ENCODE measurements at places on chromosomes 1 and 21.

- no peak overlapping the region for H3K4me3 ChIP-seq
- no peaks in the 10 kb centered on the region for H3K4me1 ChIP-seq
- no peaks in the 10 kb centered on the region for H3K36me3 ChIP-seq
- no peaks in the 10 kb centered on the region for H3K27me3 ChIP-seq
These were observed 15.5 kb downstream of the AZIN2 start for GRCh38 chr1:33096363-33097005.

GRCh38 chr1:30907481-30908315 lies 860 bp downstream of the SDC3 start:
- peak; percentile 1 for DNase-seq
- peak overlapping the region; percentile 85 for H3K4me3 ChIP-seq
- H3K36me3 ChIP-seq = no peaks in the 10 kb centered on the region
- peak overlapping the region; percentile 48 for H3K27ac ChIP-seq

DNA sequence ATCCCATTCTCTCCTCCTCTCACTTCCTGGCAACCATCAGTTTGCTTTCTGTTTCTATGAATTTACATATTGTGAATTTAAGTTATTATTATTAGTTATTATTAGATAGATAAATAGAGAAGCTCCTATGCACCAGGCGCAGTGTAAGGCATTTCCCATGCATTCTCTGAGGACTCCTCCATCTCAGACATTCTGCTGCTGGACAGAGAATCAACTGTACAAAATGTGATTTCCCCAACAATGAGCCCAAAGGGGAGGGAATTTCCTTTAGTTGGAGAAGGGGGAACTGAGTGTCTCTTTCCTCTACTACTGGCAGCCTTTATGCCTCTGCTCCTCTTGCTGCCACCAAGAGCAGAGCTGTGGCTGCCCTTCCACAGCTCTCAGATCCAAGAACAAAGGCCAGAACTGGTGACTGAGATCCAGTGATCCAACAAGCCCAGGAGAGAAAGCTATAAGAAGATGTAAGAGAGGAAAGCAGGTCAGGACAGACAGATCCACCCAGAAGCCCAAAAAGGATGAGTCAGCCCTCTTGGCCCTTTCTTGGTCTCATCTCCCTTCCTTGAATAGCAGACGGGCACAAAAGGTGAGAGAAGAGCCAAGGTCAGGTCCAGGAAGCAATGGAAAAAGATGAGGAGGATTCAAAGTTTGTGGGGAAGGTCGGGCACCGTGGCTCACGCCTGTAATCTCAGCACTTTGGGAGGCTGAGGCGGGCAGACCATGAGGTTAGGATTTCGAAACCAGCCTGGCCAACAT lies 3.5 kb upstream of the IVL start:
- H3K27ac ChIP-seq = no peak overlapping the region
- H3K4me1 ChIP-seq = no peaks in the 10 kb centered on the region
- H3K4me3 ChIP-seq = no peak overlapping the region
- no peaks in the 10 kb centered on the region for H3K36me3 ChIP-seq
- no peaks in the 10 kb centered on the region for H3K27me3 ChIP-seq

DNA sequence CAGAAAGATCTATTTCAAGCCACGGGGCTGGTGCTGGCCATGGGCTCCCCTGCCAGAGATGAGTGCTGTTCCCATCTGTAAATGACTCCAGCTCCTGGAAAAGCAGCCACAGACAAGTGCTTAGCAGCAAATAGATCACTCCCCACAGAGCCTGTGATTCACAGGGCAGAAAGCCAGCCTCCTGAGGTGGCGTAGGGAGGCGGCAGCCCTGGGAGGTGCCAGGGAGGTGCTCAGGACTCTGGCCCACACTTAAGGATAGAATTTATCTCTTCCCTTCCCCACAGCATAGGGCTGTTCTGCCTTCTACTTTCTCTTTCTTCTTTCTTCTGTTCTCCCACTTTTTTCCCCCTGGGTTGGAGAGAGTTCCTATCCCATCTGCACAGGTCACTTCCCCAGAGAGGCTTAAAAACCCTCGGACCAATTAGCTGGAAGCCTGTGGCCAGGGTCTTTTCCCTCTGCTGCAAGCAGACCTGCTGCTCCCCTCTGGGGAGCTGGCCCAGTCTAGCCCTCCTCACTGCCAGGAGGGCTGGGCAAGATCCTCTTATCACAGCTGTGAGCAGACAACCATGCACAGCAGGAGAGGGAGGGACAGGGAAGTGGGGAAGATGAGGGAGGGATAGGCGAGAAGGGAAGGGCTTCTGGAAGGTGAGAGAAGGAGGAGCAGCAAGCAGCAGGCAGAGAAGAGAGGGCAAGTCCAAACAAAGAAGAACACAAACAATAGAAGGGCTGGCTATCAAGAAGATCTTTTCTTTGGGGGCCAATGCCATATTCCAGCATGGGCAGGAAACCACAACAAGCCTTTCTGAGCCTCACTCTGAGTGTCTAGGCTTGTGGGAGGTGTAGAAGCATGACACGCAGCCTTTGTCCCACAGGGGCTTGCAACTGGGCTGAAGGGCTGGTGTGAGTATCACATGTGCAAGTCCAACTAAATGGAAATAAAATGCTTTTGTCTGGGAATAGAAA lies 41.0 kb downstream of the KCND3 start:
- H3K4me1 ChIP-seq = no peaks in the 10 kb centered on the region
- H3K36me3 ChIP-seq = no peaks in the 10 kb centered on the region
- H3K4me3 ChIP-seq = no peak overlapping the region
- no peaks in the 10 kb centered on the region for H3K27me3 ChIP-seq

- no peaks in the 10 kb centered on the region for H3K27me3 ChIP-seq
- no peak for DNase-seq
- no peaks in the 10 kb centered on the region for H3K4me1 ChIP-seq
These were observed 35.3 kb upstream of the NEK2 start for GRCh38 chr1:211710566-211711314.

DNA sequence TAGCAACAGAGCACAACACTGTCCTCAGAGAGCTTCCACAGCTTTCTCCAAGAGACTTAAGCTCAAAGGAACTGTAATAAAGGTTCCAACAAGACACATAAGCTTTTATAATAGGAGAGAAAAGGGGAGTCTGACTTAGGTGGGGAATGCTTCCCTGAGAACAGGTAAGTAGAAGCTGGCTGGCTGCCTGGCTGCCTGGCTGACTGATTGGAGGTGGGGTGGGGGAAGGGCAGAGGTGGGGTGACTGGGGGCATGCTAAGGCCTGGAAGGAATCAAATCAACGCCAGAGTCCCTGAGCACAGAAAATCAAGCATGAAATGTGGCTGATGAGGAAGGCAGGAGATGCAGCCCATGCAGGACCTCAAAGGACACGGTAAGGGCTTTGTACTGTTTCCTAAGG lies 45.8 kb downstream of the DMAP1 start:
- H3K36me3 ChIP-seq = no peaks in the 10 kb centered on the region
- H3K27me3 ChIP-seq = no peaks in the 10 kb centered on the region
- H3K27ac ChIP-seq = no peak overlapping the region
- DNase-seq = no peak

- no peak for DNase-seq
- no peaks in the 10 kb centered on the region for H3K27me3 ChIP-seq
These were observed 23.9 kb downstream of the TMEM50B start for GRCh38 chr21:33455686-33456446.

DNA sequence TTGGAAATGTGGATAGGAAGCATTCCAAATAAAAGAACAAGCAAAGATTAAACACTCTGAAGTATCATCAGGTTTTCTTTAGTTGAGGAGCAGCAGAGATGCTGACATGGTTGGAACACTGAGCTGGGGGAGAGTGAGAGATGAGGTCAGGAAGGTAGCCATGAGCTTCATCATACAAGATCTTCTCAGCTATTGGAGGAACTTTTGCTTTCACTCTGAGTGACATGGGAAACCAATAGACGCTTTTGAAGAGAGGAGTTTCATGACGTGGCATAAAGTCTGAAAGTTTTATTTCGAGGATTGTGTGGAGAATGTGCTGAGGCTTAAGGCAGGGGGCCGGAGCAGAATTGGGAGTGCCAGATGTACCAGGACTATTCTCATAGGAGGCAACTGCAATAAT lies 616.2 kb upstream of the CAMK1G start:
- no peaks in the 10 kb centered on the region for H3K4me1 ChIP-seq
- H3K4me3 ChIP-seq = no peak overlapping the region
- no peaks in the 10 kb centered on the region for H3K36me3 ChIP-seq
- H3K27me3 ChIP-seq = no peaks in the 10 kb centered on the region

GRCh38 chr1:35178874-35179380 lies 14.0 kb downstream of the SFPQ start:
- H3K4me1 ChIP-seq = peaks cover 33% of the 10 kb centered on the region
- peaks cover 64% of the 10 kb centered on the region for H3K36me3 ChIP-seq
- H3K27ac ChIP-seq = no peak overlapping the region
- no peaks in the 10 kb centered on the region for H3K27me3 ChIP-seq
- no peak overlapping the region for H3K4me3 ChIP-seq

DNA sequence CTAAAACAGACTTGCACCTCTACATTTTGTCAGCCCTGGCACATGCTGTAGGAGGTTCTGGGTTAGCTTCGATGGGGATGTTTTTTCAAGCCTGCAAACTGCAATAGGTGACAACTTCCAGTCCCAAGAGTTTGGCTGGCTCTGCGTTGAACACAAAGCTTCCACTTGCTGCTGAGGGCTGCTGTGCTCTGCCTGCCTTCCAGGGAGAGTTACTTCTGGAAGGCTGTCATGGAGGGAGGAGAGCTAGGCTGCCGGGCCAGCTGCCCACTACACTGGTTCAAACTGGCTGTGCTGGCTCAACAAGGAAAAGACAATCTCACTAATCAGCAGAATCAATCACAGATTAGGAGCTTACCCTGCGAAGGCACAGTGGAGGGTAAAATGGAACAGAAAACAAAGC lies 46.7 kb upstream of the PPP2R5A start:
- no peak for DNase-seq
- no peaks in the 10 kb centered on the region for H3K36me3 ChIP-seq
- H3K4me1 ChIP-seq = peaks cover 33% of the 10 kb centered on the region
- H3K4me3 ChIP-seq = no peak overlapping the region

DNA sequence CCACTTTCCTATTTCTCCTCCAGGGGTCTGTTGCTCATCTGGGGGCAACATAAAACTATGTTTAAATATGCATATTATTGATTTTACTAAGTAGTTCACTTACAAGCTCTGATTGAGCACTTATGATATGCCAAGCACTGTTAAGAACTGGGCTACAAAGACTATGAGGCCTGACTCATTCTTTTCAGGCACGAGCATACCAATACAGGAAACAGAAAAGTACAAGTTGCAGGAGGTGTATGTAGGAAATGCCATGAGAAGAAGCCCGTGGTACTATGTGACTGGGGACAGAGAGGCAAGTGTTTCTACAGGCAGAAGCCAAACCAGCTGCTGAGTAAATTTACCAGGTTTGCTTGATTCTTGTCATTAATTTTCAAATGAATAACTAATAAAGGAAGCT lies 120.4 kb upstream of the PTGFR start:
- H3K27me3 ChIP-seq = no peaks in the 10 kb centered on the region
- H3K27ac ChIP-seq = no peak overlapping the region
- H3K4me1 ChIP-seq = no peaks in the 10 kb centered on the region
- H3K4me3 ChIP-seq = no peak overlapping the region
- DNase-seq = no peak

- DNase-seq = no peak
- no peak overlapping the region for H3K4me3 ChIP-seq
- H3K4me1 ChIP-seq = no peaks in the 10 kb centered on the region
- no peaks in the 10 kb centered on the region for H3K36me3 ChIP-seq
- no peaks in the 10 kb centered on the region for H3K27me3 ChIP-seq
These were observed 21.1 kb upstream of the EPHB2 start for GRCh38 chr1:22689505-22689904.

GRCh38 chr1:43522776-43523480 lies 7.8 kb upstream of the PTPRF start:
- no peaks in the 10 kb centered on the region for H3K36me3 ChIP-seq
- no peaks in the 10 kb centered on the region for H3K27me3 ChIP-seq
- no peaks in the 10 kb centered on the region for H3K4me1 ChIP-seq
- no peak overlapping the region for H3K4me3 ChIP-seq
- DNase-seq = no peak
- H3K27ac ChIP-seq = no peak overlapping the region

- no peaks in the 10 kb centered on the region for H3K4me1 ChIP-seq
- no peak overlapping the region for H3K4me3 ChIP-seq
- H3K27ac ChIP-seq = no peak overlapping the region
- no peaks in the 10 kb centered on the region for H3K36me3 ChIP-seq
These were observed 186.1 kb downstream of the MATN1 start for GRCh38 chr1:30537279-30537678.

DNA sequence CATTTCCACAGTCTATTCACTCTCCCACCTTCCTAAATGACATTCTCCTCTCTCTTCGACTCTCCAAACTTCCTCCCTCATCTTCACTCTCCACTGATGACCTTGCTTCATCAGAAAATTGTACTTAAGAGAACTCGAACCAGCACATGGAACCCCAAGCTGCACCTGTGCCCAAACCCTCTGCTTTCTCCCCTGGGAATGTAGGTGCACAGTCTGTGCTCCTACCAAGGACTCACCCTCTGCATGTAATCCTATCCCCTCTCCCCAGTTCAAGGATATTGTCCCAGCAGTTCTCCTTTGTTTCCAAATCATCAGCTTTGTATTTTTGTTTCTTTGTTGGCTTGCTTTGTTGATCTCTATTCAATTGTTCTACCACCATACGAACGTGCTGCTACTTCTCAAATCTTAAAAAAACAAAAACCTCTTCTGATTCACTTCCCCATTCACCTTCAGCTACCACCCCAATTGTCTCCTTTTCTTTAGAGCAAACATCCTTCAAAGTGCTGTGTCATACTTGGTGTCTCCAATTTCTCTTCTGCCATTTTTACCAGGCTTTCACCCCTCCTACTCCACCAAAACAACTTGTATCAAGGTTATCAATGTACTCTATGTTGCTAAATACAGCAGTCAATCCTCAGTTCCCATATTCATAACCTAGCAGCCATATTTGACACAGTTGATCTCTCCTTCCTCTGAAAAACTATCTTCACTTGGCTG lies 26.8 kb downstream of the RAB3B start:
- H3K27ac ChIP-seq = no peak overlapping the region
- DNase-seq = no peak
- H3K36me3 ChIP-seq = no peaks in the 10 kb centered on the region

- peak overlapping the region; percentile 89 for H3K4me3 ChIP-seq
- H3K27me3 ChIP-seq = no peaks in the 10 kb centered on the region
- peaks cover 24% of the 10 kb centered on the region for H3K4me1 ChIP-seq
- DNase-seq = no peak
These were observed 30.5 kb upstream of the NFIA start for GRCh38 chr1:61051719-61052394.

DNA sequence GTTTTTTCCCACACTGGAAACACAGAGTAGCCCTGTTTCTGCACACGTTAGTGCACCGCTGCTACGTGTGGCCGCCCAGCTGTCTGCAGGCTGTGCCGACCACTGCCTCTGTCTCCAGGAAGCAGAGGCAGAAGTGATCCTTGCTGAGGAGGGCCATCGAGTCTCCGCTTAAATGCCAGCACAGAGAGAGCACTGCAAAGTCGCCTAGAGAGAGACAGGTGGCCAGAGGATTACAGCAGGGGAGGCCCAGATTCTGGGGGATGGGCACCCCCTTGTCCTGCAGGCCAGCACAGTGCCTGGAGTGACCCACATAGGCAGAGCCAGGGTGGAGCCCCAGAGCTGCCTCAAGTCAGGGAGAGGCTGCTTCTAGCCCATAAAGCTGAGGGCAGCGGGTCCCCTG lies 6.1 kb downstream of the TPRG1L start:
- peaks cover under 1% of the 10 kb centered on the region for H3K4me1 ChIP-seq
- no peaks in the 10 kb centered on the region for H3K27me3 ChIP-seq
- DNase-seq = no peak
- H3K36me3 ChIP-seq = peaks cover 59% of the 10 kb centered on the region
- no peak overlapping the region for H3K4me3 ChIP-seq
